ENCODE measurements at places on chromosomes 1 and 21.
A peak's percentile ranks its signal among the peaks of the same experiment; 100 is the strongest.

- DNase-seq: no peak
Measured at GRCh38 chr1:114352797-114353196, 158.2 kb downstream of the TRIM33 start.

DNA sequence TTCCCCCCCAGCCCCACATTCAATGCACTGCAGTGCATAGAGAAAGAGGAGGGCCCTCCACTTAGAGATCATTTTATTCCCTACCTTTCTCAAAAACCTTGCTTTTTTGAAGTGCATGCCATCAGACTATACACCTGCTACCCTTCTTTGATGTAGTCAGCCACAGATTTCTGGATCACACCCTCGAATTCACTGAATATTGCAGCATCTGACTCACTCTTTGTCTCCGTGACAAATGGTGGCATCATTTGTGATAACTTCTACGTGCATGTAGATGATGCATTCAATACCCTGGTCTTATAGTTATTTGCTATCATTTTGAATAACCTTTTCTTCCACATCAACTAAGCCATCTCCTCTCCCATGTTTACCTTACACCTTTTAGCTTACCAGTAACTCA is 310.3 kb upstream of the SGIP1 start:
- DNase-seq: no peak

- no peak for DNase-seq
Measured at GRCh38 chr1:176144526-176144925, 62.6 kb downstream of the COP1 start.

DNA sequence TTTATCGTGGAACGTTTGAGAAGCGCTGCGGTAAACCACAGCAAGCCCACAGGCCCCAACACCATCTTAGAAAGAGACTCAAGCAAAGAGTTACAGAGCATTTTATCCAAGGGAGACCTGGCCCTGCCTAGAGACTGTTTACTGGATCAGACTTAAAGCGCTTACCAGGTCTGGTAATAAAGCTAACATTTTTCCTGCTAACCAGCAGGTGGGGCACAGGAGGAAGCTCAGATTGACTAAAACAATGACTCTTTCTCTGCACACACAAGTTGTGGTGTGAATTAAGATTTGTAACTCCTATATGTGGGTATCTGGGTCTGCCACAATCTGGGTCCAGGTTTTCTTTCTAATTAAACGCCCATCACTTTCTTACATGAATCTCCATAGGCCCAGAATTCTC is 136.5 kb upstream of the ETS2 start:
- no peak for DNase-seq

GRCh38 chr21:41583274-41583790 is 75.4 kb upstream of the TMPRSS2 start:
- DNase-seq: no peak

GRCh38 chr1:39890273-39890672 is 7.0 kb upstream of the TRIT1 start:
- DNase-seq: no peak

DNA sequence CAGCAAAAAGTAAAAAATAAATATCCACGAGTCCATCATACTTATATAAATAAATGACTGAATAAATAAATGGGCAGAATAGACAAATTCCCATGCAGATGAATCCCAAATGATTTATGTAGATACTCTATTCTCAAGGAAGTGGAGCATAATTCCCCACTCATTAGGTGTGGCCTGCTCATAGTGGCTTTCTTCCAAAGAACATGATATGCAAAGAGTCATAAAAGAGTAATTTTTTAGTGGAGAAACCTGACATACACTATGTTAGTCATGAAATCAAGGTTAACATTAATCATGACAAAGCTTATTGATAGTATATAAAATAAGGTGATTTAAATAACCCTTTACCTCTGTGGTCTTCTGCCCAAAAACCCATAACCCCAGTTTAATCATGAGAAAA is 298.9 kb downstream of the DPYD start:
- DNase-seq: no peak

GRCh38 chr1:225896937-225897549 is 8.1 kb upstream of the LEFTY1 start:
- peak; percentile 82 for DNase-seq

- no peak for DNase-seq
Measured at GRCh38 chr1:14190508-14190907, 408.0 kb upstream of the KAZN start.

DNA sequence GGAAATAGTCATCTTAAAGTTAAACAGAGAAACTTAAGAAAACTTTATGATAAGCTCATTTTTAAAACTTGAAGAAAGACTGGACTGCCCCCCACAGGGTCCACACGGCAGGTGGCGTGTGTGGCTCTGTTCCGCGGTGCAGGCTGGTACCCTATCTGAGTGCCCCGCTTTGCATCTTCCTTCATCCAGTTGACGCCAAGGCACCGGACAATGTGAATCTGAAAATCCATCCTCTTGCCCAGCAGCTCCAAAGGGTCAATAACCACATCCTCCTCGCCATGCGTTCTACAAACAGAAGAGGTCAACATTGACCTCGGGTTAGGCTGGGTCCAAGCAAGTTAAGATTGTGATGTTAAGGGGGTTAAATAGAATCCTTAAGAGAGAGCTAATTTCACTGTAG is 54.5 kb downstream of the SCCPDH start:
- DNase-seq: no peak

DNA sequence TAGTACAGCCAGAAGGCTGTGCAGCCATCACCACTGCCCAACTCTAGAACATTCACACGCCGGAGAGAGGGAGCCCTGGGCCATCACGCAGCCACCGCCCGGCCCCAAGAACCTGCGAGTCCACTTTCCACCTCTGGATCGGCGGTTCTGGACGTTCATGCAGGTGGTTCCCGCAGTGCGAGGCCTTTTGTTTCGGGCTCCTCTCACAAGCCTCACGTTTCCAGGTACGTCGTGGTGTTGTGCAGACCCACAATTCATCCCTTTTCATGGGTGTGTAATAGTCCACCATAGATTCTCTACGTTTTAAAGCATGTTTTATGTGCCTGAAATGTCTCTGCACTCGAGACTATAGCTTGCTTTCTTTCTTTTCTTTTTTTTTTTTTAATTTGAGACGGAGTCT is 23.6 kb downstream of the COL18A1 start:
- DNase-seq: no peak

DNA sequence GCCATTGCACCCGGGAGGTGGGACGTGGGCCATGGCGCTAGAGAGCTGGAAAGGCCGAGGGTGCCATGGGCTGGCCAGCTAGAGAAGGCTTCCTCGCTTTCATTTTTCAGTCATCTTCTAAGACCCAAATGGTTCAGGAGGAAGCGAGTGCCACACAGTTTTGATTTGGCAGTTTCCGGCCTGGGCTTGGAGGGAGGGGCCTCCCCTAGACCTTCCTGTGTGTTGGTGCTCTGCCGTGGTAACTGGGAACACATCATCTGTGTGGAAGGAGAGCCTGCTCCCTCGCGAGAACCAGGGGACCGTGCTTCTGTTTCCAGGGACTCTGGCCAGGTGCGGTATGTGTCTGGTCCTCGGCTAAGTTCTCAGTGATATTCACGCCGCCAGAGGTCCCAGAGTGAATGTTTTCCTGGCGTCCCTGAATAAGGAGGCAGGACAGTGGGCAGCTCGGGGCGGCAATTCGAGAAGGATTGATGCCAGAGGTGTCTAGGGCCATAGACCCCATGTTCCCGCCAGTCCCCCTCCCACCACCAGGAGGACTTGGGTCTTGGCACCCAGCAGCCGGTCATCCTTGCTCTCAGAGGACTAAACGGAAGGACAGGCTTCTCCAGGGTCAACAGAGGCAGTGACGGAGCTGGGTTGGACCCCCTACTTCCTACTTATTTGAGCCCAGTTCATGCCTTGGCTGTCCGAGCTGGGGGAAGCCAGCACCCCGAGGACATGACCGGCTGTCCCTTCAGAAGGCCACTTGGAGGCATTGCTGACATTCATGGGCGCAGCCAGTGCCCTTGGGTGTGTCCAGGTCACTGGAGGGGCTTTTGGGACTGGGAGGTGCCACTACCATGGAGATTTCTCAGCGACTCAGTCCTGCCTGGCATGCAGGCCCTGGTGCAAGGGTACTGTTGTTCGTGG is 2.7 kb upstream of the NPHP4 start:
- peak; percentile 44 for DNase-seq

GRCh38 chr1:174938281-174939007 is 61.3 kb upstream of the CACYBP start:
- DNase-seq: no peak

DNA sequence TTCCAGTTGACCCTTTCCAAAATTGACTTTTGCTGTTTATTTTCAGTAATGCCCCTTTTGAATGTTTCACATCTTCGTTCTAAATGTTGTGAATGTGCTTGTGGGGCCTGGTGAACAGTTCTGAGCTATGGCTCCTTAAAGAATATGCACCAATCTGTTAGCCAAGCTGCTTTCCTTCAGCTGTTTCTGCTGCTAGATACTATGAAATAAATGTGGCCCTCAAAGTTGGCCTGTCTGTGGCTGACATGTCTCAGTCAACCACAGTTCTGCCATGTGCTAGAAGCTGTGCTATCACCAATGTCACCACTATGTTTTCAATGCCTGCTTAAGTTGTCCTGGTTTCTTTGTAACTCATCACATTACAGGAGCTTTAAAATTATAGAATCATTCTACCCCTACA is 86.7 kb upstream of the BCL10 start:
- DNase-seq: no peak

- DNase-seq: no peak
Measured at GRCh38 chr21:32698971-32699693, 28.7 kb downstream of the SYNJ1 start.

DNA sequence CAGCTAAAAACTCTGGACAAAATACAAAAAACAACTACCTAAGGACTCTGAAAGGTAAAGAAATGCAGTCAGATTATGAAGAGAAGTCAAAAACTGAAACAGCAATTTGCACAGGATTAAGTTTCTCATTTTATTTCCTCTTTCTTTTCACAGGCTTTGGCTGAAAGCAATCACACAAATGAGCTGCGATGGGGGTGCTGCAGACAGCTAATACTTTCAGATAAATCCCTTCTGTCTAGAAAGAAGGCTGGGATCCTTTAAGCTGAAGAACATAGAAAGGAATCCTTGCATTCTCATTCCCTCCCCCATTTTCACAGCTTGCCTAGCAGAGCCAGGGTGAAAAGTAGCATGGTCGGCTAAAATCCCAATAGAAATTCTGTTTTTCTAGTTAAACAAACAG is 32.0 kb upstream of the PRDX6 start:
- DNase-seq: no peak

DNA sequence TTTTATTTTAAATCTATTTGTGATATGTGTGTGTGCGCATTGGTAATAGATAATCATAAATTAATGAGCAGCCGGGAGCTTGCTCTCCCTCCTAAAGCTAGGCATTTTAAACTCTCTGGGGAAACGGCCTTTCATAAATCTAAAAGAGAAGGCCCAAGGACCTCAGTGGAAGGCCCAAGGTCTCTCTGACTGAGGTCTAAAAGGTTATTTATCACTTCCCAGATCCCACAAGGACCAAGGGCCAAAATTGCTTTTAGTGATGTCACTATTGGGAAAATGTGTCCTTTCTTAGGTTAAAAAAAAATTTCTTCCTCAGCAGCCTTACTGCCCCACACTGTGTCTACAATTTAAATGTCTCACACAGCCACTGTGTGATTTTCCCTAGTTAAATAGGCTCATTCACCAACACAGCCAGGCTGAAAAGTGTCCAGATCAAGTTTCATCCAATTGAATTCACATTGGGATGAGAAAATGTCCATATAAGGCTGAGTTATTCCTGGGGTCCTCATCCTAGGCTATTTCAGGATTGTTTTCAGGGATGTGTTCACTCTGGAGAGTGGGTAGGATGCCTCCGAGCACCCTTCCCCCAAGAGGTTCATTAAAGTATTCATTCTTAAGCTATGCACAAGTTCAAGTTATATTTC is 46.1 kb downstream of the SLC44A3 start:
- DNase-seq: no peak

DNA sequence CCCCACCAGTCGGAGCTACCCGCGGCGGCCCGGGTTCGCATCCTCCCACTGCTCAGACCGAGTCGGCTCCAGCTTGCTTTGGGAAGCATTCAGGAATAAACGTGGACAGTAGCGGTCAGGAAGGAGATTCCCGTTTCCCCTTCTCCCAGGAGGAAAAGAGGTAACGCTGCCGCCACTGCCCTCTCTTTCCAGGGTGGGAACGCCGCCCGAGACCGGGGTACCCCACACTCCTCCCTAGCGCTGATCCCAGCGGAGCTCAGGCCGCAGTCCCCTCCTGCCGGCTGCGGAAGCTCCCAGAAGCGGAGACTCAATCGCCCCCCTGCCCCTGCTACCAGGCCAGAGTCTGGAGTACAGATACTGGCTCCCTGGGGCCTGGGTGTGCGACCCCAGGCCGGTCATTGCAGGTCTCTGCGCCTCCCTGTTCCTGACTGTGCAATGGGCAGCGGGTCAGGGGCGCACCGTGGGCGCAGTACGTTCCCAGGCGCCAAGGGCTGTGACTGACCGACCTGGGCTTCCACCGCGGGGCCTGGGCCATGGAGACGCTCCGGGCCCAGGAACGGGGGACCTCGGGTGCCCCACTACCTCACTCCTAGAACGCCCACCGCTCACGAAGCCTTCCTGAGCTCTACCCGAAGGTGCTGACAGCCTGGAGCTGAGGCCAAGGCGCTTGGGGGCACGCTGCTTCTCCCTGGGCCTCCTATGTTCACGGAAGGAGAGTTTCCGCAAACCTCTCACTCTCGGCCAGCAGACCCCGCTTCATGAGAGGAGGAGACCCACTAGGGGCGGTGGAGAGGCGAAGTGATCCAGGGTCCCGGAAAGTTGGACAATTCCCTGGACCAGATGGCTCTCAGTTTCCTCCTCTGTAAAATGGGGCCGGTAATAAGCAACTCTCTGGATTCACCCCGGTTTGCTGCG is 7.8 kb downstream of the DMRTA2 start:
- no peak for DNase-seq

- DNase-seq: no peak
Measured at GRCh38 chr1:32142446-32143301, 34.8 kb downstream of the KPNA6 start.

- DNase-seq: no peak
Measured at GRCh38 chr21:38956007-38956406, 150.3 kb downstream of the ETS2 start.

- DNase-seq: no peak
Measured at GRCh38 chr1:27147842-27148518, 6.9 kb downstream of the SLC9A1 start.

- DNase-seq: no peak
Measured at GRCh38 chr21:17783481-17784179, 35.5 kb downstream of the C21orf91 start.

DNA sequence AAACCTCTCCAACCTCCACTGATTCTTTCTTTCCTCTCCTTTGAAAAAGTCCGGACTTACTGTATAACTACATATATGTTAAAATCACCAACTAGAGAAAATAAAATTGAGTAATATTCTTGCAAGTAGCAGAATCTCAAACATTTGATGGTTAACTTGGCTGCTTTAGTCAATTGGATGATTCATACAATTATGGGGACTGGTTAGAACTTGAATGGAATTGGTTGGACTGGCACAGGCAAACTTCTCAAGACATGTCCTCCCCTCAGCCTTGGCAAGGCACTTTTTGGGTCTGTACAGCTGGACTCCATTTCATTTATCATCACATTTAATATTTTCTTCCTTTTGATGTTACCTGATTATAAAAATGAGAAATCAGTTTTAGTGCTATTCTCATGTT is 6.5 kb downstream of the WLS start:
- DNase-seq: no peak

- DNase-seq: no peak
Measured at GRCh38 chr1:1283821-1284220, 3.6 kb downstream of the SCNN1D start.

Data from GM18507 (cell line).